ENCODE measurements at places on chromosomes 3 and 15.

DNA sequence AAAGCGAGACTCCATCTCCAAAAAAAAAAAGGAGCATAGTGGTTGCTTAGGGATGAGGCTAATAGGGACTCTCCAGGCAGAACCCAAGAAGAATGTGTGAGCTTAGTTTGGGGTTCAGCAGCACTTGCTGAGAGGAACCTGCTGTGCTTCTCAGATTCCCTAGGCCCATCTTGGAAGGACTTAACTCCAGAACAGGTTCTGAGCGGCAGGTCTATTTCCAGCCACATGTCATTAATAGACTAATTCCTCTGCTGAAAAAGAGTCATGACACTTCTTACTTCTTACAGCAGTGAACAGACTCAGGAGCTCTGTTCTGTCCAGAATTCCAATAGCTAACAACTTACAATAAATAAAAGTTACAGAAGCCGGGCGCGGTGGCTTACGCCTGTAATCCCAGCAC lies 22.5 kb downstream of the RHOA start:
- no peak for DNase-seq

- DNase-seq, result no peak
Observed at GRCh38 chr3:45507820-45508317, 86.7 kb upstream of the LIMD1 start.

GRCh38 chr3:150899141-150899540 lies 6.1 kb downstream of the MINDY4B start:
- DNase-seq, result no peak

DNA sequence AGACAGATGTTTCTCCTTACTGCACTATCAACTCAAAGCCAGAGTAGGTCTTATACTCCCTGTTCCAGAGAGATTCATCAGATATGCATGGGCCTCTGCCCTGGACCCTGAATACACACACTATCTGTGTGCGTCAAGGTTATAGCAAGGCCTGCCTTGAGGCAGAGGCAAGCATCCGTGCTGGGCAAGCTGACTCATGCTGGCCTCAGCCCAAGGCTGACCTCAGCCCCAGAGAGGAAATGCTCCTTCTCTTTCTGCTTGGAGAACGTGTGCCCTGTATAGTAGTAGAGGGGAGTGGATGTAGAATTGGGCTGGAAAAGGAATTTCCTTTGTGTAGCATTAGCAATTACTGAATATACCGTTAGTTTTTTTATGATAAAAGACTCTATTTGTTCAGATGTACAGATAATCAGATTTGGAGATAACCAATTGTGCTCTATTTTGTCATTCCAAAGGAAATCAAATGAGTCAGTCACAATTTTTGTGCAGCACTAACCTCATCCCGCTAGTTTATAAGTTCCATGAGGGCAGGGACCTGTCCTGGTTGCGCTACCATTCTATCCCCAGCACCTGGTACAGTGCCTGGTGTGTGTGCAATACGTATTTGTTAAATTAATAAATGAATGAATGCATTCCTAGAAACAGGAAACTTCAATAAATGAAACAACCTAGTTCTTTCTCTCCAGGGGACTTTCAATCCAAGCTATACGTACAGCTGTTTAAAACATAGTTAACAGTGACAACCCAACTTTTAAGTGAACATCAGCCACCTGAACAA lies 13.3 kb upstream of the PAQR9 start:
- no peak for DNase-seq

DNA sequence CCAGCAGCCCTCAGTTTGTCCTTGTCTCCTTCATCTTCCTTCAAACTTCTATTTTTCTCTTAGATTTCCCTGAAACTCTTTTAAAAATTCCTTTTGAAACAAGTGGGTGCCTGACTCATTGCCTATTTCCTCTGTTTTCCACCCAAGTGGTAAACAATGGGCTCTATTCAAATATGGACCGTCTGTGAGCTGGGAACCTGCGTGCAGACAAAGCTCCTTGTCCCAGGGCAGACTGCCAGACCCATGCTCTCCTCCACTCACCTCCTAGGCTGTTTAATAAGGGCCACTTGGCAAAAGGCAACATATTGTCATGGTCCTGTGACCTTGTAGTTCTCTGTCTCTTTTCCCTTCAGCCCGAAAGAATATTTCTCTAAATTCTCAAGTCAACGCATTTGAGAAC lies 332.7 kb upstream of the THBS1 start:
- no peak for DNase-seq

DNA sequence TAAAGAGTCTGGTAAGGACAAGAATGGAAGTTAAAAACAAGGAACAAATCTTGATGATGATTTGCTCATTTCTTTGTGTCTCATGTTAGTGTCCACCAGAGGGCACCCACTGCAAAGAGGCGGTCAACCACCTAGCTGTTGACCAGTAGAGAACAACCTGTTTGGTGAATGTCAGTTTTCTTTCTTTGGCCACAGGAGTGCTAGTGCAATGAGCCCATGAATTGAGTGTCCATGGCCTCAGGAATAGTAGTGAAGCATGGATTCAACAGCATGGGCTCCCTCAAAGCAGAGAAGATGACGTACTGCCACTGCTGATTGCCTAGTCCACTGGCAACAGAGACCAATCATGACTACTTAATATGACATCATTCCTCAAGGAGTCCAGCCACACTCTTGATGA lies 10.7 kb upstream of the CNTN6 start:
- no peak for DNase-seq

DNA sequence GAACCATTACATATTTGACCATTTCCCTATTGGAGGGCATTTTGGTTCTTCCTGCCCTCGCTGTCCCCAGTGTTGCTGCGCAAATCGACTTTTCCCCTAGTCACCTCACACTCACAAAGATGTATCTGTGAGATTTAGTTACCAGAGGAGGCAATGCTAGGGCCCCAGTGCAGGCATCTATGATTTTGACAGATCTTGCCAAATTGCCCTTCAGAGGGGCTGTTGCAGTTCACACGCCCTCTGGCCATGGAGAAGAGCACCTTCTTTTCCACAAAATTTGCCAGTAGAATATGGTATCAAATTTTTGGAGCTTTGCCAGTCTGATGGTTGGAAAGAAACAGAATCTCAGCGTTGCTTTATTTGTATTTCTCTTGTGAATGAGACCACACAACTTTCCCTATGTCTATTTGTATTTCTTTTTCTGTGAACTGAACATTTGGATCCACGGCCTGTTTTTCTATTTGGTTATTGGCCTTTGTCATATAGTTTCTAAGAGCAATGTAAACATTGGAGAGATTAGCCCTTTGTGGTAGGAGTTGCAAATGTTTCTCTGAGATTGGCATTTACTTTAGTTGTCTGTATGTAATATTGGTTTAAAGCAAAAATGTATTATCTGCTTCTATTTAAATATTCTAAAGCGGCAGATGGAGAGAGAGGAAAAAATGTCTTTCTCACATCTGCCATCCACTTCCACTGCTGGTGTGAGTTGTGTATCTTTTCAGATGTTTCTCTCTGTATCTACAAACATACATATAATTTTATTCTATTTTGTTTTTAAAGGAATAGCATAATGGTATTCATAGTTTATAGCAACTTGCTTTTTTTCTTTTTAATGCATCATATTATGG lies 66.1 kb downstream of the DNASE1L3 start:
- DNase-seq, result no peak

GRCh38 chr3:64216274-64217147 lies 8.8 kb downstream of the PRICKLE2 start:
- no peak for DNase-seq

DNA sequence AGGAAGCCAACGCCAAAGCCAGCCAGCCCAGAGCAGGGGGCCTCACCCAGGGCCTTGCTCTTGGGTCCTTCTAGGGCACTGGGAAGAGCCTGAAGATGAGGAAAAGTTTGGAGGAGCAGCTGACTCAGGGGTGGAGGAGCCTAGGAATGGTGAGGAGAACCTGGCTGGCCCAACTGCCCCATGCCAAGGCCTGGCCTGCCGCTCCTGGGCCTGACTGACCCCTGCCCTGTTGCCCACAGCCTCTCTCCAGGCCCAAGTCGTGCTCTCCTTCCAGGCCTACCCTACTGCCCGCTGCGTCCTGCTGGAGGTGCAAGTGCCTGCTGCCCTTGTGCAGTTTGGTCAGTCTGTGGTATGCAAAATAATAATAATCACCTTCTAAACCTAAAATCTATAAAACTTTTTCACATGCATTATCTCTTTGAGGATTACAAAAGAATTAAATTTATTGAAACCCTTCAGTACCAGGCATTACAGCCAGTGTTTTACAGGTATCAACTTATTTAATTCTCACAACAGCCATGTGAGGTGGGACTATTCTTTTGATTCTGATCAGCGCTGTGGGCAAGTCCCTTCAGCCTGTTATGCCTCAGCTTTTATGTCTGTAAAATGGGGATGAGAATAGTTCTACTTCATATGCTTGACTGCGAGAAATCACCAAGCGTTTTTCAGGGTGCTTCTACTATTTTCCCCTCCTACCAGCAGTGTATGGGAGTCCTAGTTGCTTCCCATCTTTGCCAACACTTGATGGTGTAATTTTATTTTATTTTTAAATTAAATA lies 1.6 kb downstream of the IL17RC start:
- DNase-seq, result no peak

DNA sequence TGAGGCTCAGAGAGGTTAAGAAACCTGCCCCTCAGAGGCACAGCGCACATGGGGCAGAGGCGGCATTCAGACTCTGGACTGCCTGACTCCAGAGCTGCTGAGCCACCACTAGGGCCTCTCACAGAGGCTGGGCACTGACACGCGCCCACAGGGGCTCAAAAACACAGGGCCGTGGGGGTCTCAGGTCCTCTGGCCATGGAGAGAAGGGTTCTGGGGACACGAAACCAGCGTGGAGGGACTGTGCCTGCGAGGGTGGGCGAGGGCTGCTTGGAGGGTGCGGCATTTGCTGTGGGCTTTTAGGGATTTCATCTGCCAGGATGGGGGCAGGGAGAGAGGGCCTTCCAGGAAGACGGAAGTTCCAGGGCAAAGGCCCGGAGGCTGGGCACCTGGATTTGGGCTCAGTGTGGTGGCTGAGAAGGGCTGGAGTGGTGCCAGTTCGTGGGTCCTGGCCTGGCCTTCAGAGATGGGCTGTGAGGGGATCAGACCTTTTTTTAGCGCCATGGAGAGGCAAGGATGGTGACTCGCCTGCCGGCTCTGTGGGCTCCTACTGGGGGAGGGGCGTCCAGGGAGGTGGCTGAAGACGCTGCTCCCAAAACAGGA lies 69.6 kb downstream of the EFCAB12 start:
- no peak for DNase-seq

DNA sequence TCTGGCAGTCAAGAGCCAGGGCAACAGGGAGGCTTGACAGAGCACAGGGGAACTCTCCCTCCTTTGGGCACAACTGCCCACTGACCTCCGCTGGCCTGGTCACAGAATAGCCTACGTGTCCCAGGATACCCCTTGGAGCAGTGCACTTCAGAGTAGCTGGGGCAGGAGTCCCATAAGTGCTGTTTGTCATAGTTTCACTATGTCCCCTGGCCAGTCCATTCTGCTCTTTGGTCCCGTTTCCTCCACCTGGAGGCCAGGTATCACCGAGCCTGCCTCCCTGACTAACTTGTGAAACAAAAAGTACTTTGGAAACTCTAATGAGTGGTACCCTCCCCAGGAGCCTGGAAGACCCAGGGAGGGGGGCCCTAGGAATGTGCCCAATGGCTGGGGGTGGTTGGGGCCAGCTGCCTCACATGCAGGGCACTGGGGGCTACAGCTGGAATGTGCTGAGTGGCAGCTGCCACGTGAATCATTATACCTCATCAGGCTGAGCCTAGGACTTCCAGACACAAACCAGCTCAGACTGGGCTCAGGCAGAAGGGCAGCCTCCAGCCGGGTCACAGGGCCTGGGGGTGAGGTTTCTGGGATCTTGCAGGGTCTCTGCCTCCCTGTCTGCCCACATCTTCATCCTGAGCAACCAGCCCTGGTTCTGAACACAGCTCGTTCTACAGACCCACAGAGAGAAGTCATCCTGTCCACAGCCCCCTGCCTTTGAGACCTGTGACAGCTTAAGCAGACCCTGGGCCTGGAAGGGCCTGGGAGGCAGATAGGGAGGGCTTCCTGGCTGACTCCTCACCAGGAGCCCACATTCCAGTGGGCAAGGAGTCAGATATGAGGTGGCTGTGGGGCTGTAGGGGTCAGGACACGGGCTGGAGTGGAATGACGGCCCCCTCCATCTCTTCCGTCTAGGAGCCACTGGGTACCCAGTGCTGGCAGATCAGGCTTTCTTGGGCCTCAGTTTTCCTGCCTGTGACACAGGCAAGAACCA lies 914 bp upstream of the PTH1R start:
- no peak for DNase-seq

- DNase-seq, result no peak
Observed at GRCh38 chr15:39444735-39445470, 136.0 kb upstream of the THBS1 start.

GRCh38 chr15:90337256-90337655 lies 14.8 kb upstream of the ZNF774 start:
- DNase-seq, result no peak

- DNase-seq, result no peak
Observed at GRCh38 chr3:43260412-43260811, 25.9 kb upstream of the SNRK start.

- DNase-seq, result no peak
Observed at GRCh38 chr3:185950728-185951127, 12.9 kb upstream of the TRA2B start.

- no peak for DNase-seq
Observed at GRCh38 chr3:152350139-152350538, 81.4 kb downstream of the MBNL1 start.

- DNase-seq, result no peak
Observed at GRCh38 chr3:98594628-98595324, 1.4 kb upstream of the CPOX start.

GRCh38 chr3:63328365-63328764 lies 50.3 kb downstream of the SYNPR start:
- DNase-seq, result no peak

- no peak for DNase-seq
Observed at GRCh38 chr3:47685037-47685436, 96.7 kb downstream of the SMARCC1 start.

DNA sequence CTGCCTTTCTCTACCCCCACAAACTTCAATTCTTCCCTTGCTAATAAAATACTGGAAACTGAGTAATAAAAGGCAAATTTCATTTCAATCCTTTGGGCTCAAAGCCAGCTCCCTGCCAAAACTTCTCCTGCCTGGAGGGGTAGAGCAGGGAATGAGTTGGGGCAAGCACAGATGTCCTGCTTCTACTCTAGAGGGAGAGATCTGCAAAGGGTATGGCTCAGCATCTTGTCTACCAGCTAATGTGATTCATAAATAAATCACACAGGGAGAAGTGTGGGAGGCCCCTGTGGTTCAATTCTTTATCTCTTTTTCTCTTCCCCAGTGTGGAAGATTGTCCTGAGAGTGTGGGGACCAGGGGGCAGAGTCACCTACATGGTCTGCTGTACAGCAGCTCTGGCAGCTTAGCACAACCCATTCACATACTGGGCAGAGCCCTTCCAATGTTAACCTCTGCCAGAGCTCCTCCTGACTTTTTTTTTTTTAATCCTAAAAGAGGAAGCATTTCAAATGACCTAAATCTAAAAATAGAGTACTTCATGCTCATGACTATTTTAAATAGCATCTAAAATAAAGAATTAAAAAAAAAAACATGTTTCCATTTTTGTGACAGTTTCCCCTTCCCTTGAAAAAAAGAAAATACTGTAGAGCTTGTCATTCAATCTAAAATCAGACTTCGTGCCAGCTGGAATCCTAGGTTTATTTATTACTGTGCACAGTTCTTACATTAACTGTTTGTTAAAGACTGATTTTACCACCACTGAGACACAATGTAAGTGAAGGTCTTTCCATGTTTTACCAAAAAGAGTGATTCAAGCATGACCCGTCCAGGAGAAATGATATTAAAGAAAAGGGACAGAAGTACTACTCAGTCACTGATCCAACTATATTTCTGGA lies 1083.7 kb upstream of the CFAP20DC start:
- no peak for DNase-seq
